ENCODE measurements at places on chromosomes 13 and 19.

DNA sequence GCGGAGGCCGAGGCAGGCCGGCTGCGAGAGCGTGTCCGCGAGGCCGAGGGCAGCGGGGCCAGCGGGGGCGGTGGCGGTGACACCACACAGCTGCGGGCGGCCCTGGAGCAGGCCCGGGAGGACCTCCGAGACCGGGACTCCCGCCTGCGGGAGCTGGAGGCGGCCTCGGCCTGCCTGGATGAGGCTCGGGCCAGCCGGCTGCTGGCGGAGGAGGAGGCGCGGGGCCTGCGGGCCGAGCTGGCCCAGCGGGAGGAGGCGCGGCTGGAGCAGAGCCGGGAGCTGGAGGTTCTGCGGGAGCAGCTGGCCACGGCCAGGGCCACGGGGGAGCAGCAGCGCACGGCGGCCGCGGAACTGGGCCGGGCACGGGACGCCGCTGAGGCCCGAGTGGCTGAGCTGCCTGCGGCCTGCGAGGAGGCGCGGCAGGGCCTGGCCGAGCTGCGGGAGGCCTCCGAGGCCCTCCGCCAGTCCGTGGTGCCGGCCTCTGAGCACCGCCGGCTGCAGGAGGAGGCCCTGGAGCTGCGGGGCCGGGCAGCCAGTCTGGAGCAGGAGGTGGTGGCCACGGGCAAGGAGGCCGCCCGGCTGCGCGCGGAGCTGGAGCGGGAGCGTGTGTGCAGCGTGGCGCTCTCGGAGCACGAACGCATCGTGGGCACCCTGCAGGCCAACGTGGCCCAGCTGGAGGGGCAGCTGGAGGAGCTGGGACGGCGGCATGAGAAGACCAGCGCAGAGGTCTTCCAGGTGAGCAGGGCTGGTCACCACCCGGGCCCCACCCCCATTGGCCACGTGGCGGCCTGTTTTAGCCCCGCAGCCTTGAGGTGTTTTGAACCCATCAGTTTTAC is 11.7 kb upstream of the EBI3 start:
- DNase-seq = no peak

DNA sequence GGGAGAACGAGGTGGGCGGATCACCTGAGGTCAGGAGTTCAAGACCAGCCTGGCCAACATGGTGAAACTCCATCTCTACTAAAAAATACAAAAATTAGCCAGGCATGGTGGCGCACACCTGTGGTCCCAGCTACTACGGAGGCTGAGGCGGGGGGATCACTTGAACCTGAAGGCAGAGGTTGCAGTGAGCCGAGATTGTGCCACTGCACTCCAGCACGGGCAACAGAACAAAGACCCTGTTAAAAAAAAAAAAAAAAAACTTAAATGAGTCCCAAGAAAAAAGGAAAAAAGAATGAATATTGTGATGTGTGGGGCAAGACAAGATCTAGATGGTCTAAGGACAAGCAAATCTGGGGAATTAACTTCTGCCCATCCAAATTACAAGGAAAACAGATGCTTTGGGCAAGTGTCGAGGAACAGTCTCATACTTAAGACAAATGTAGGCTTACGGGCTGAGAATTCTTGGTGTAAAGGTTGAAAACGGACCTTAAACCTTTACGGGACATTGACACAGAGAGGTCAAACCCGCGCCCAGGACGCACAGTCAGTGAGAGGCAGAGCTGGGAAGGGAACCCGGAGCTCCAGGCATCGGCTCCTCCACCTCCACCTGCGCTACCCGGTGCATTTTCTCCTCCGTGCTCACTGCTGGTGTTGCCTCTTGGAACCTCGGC is 656 bp upstream of the ZNF324 start:
- no peak for DNase-seq

DNA sequence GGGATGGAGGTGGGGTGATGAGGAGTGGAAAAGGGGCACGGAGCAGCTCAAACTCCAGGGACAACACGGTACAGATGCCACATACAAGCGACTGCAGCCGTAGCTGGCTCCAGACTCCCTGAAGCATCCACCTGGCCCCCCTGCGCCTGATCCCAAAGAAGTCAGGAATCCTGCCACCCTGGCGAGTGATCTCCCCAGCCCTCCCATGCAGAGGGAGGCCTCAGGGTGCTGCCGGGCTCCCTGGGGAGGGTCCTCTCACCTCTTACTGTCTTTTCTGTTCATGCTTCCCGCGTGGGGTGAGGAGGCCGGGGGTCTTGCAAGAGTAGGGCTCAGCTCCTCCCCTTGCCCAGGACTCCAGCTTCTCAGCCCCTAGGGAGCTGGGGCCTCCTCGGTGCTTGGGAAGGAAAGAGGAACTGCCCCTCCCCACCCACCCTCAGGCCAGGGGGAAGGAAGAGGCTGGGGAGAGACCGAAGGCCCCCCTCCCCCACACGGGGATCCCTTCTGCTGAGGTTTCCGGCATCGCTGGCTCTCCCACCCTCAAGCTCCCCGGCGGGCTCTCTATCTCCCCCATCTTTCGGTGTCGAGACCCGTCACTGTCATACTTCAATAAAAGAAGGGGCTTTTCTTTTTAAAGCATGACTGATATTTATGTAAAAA is at the start of gene RASGRP4:
Gene RASGRP4, minus strand, starts transcription at position 410 of the 657 bp plus-strand sequence. Its CDS starts 128 bp downstream, at position 282.
- no peak for DNase-seq

- DNase-seq = no peak
These were observed 2.7 kb downstream of the GPR4 start for GRCh38 chr19:45599286-45599685.

DNA sequence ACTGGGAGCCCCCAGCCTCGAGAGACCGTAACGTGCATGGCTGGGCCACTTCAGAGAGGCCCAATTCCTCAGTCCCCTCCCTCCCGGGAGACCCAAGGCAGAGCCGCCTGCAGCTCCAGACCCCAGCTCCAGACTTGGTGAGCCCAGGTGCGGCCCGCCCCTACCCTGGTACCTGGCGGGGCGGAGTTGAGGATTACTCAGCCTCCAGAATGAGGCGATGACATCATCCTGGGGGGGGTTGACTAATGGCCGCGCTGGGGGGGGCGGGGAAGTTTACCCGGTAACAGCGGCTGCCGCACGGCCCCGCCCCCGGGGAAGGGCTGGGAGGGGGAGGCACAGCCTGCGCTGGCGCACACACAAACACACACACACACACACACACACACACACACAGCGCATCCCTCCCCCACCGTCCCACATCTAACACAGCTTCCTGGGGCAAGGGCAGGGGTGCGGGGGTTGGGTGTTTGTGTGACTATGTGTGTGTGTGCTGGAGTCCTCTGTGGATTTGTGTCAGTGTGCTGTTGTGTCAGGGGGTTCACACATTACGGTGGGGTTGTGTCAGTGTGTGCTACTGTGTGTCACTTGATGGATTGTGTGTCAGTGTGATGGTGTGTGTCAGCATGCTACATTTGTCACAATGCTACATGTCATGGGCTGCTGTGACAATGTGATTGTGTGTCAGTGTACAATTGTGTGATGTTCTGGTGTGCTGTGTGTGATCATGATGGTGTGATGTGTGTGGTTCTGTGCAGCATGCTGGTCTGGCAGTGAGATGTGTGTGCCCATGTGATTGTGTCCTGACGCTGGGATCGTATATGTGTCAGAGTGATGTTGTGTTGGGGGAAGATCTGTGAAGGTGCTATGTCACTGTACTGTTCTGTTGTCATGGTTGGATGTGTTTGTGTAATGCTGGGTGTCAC is 10.3 kb upstream of the BBC3 start:
- no peak for DNase-seq

DNA sequence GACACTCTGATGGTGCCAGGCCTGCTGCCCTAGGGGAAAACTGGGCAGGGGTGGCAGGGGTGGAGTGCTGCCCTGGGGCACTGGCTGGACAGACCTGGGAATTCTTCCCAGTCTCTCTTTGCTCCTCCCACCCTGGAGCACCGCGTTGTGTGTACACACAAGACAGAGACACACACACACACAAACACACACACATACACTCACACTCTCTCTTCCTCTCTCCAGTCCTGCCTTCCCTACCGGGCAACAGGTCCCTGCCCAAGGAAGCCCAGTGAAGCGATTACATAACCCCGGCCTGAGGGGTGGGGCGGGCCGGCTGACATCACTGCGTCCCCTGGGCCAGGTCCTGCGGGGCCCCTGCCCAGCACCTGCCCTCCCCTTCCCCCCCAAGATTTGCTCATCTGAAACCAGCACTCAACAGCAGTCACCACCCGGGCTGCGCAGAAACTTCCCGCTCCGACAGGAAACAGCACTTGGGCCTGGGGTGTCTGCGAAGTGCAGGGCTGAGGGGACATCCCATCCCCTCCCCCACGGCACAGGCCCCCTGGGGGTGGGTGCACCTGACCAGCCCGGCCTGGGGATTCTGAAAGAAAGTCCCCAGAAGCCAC is 1.2 kb downstream of the MKNK2 start:
- DNase-seq = peak; percentile 94

- no peak for DNase-seq
These were observed 162.8 kb upstream of the SOX1 start for GRCh38 chr13:111904166-111904565.

All from mesenteric fat pad (tissue), 1 donor.